ENCODE measurements at places on chromosomes 13 and 19.

DNA sequence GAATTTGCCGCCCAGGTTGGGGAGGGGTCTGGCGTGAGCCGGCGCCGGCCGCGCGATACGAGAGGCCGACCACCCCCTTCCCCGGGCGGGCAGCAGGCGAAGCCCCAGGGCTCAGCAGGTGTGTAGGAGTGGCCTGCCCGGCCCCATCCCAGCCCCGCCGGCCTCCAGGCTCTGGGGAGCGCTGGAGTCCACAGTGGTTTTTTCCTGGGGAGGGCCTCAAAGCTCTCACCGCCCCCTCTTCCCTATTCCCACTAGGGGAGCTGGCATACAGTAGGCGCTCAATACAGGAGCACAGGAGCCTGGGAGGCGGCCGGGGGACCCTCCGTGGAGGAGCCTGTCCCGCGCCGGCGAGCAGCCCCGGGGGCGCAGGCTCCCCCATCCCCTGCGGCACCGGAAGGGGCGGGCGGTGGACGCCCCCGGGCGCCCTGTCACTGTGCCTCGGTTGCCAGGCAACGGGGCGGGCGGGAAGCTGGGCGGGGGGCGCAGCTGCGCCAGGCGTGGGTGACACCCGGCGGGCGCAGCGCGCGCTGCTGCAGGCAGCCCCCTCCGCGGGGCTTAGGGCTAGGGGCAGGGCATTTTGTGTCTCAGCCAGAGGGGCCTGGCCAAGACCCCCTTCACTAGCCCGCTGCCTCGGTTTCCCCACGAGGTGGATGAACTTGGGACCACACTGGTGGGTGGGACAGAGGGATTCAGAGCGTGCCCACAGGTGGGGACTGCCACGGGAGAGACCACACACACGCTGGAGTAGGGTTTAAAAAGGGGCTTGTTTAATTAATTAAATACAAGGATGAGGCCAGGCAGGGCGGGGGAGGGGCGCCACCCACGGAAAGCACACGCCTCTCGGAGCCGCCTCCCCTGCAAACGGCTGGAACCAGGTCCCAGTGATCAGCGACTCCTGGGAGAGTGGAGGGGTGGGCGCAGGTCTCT lies 3.6 kb upstream of the REXO1 start:
- DNase-seq = no peak

- DNase-seq = no peak
These were observed 14.7 kb downstream of the MIER2 start for GRCh38 chr19:329876-330275.

DNA sequence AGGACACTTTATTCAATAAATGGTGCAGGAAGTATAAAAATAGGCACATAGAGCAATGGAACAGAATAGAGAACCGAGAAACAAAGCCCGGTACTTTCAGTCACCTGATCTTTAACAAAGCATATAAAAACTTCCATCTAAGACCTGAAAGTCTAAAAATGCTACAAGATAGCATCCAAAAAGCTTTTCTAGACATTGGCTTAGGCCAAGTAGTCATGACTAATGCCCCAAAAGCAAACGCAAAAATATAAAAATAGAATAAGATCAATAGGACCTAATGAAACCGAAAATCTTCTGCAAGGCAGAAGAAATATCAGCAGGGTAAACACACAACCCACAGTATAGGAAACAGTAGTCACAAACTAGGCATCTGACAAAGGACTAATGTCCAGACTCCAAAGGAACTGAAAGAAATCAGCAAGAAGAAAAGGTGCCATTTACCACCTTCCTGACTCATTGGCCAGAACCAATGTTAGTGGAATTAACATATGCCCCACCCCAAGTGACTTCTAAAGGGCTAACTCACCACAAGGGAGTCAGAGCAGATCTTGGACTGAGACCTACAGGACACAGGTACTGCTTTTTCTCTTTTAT lies 40.8 kb upstream of the CEACAM21 start:
- DNase-seq = no peak

DNA sequence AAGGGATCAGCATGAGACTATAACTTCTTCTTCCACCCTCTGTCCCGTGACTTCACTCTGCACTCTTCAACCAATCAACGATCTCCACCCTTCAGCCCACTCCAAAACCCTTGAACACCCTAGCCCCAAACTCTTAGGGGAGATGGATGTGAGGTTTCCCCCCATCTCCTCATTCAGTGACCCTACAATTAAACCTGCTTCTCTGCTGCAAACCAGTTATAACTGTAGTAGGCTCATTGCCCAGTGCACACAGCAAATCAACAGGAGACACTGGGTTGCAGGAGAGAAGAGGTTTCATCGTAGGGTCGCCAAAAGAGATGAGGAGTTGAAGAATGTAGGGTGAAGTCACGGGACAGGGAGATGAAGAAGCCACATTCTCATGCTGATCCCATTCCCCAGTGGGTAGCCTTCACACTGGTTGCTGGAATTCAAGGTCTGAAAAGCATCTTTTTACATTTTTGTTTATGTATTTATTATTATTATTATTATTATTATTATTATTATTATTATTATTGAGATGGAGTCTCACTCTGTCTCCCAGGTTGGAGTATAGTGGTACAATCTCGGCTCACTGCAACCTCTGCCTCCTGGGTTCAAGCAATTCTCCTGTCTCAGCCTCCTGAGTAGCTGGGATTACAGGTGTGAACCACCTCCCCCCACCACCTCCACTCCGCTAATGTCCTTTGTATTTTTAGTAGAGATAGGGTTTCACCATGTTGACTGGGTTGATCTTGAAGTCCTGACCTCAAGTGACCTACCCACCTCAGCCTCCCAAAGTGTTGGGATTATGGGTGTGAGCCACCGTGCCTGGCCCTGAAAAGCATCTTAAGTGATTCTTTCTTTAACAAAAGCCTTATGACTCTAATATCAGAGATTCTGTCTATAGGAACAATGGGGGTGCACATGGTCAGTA lies 5.8 kb upstream of the CYP2S1 start:
- no peak for DNase-seq

DNA sequence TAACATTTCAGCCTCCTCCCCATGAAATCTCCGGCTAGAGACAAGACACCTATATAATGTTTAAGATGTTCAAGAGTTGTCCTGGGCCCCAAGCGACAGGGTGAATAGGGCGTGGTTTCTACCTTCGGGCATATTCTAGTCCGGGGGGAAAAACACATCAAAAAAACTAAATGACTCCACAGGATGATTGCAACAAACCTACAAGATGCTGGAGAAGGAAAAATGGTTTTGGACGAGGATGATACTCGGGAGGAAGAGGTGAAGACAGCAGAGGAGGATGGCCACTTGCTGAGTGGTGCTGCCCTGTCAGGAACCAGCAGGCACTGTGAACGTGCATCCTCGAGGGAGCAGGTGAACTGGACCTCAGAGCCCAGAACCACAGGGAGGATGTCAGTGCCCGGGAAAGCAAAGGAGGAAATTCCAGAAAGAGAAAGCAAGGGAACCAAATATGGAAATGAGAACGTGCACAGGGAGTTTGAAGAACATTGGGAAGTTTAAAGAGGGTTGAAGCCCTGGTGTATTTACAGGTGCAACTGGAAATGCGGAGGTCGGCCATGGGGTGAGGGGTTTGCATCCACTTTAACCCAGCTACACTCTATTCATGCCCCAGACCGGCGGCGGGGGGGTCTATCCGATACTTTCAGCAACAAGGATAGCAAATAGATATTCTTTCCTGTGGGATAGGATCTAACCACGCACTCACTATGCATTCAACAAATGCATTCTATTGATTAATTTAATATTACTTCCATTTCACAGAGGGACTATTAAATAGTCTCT lies 50.6 kb downstream of the COL4A1 start:
- no peak for DNase-seq

DNA sequence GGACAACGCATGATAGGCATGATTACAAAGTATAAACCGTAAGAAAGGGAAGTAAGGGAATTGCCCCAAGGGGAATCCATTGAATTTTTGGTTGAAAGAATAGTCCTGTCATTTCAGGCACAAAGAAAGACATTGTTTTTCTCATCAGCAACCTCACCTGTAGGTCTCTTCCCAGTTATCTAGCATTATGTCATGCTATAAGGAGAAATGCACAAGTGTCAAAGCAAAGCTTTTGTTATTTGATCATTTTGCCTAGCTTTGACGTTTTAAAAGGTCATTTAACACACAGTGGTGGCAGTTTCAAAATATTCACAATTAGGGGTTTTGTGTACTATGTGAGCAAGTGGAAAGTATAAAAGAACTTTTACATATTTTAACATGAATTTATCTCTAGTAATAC lies 796.2 kb upstream of the MIR17HG start:
- no peak for DNase-seq

- DNase-seq = no peak
These were observed 19.9 kb downstream of the TINCR start for GRCh38 chr19:5547881-5548280.

DNA sequence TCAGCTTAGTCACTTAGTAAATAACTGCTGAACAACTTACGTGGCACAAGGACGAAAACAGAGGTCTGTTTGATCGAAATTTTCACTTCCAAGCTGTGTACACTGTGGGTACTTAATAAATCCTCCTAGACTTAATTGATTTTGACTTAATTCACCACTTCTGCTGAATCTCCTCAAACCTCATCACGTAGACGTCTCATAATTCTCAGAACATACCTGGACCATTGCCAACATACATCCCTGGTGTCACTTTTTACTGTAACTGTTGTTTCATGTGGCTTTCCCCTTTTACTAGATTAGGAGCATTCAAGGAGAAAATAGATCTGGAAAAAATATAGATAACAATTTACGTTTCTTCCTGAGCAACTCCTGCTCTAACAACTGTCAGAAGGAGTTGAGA lies 105.0 kb downstream of the MBNL2 start:
- no peak for DNase-seq

DNA sequence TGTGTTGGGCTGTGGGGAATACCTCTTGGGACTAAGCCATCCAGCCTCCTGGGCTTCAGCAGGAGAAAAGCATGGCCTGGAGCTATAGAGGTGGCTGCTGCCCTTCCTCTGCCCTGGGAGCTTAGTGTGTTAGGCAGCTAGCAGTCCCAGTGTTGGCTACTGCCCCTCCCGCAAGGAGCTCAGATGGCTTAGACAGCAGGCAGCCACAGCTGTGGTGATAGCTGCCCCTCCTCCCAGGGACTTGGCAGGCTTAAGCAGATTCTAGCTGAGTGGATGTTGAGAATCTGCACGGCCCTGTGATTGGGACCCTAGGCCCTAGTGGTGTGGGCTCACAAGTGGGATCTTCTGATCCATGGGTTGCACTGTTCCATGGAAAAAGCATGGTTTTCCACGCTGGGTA lies 264.5 kb downstream of the TDRD3 start:
- no peak for DNase-seq

DNA sequence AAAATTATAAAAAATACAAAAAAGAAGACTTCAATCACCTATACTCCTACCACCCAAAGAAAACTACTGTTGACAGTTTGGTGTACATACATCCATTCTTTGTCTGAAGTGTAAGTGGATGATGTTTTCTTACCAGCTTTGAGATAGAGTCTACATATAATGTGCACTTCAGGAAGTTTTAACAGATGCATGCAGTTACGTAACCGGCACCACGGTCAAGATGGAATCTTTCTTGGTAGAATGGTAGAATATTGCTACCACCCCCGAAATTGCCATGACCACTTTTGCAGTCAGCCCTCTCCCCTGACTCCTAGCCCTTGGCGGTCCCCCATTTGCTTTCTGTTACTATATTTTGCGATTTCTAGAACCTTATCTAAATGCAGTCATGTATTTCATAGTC lies 1.4 kb downstream of the CUL4A start:
- no peak for DNase-seq

GRCh38 chr13:47334173-47334572 lies 437.3 kb upstream of the HTR2A start:
- no peak for DNase-seq

DNA sequence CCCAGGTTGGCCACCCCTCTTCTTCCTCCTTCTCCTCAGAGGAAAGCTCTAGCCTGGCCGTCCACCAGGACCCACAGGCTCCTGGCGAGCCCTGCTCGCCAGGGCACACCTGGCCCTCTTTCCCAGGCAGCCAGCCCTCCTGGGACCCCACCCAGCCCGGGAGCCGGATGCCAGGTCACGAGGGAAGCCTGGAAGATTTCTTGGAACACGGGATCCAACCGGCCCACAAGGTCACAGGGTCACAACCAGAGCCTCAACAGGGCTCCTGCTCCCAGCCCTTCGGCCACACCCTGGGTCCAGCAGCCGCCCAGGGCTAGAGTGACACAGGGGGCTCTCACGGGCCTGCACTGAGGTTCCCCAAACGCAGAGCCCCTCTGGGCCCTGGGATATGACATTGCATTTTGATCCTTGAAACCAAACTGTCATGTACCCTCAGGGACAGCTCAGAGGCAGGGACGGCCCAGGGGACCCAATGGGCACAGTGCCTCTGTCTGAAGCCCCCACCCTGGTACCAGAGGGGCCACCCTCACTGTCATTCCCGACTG lies 5.5 kb downstream of the MKNK2 start:
- no peak for DNase-seq

DNA sequence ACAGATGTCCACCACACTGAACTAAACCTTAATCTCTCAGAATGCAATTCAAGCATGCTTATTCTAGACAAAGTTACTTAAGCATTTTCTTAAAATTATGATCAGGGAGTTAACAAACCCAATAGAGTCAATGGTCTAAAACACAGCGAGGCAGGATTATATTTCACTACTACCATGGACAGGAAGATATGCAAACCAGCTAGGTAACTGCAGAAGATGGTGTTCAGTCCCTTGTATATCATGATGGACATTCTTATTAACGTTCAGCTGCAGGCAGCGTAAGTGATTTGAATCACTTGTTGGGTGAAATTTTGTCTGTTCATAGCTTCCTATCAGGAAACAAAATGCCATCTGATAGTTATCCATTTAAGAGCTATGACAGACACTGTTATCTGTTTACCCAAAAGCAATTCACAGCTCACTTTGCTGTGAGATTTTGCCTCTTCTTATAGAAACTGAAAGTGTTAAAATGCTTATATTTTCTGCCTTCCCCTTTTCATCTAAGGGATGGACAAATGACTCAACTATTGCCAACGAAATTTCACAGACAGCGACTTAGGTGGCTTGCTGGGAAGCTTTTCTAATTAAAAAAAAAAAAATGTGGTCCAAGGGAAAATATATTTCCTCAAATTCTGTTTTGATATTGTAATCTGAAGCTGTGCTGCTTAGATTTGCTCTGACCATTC lies 591.9 kb downstream of the DACH1 start:
- no peak for DNase-seq

DNA sequence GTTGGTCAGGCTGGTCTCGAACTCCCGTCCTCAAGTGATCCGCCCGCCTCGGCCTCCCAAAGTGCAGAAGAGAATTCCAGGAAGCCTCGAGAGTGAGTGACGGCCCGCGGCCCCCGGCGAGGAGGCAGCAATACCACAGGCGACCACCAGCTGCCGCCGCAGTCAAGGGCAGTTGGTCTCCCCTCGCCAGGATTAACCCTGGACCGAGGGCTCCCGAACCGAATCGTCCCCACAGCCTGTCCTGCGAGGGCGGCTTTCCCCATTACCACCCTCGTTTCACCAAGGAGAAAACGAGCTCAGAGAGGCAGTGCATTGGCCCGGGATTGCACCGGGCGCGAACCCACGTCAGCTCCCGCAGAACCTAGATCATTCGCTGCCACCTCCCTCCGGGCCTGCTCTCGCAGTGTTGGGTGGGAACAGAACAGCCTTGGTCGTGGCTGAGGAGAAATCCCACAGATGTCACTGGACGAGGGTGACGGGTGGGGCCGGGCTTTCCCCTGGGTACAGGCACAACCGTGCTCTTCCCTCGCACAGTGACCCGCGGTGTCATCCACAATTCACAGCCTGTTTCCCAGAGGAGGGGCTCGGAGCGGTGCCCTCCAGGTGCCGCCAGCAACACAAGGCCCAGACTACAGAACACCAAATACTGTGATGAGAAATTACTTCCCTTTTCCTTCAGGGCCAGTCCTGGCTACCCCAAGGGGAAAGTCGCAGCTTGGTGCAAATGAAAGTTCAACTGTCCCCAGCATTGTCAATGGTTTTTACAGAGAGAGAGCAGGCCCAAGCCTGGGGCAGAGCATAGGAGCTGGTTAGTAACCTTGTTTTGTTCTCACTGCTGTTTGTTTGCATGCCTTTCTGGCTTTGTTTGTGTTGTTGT lies 24.8 kb downstream of the C2CD4C start:
- DNase-seq = no peak

Measured in forelimb muscle (tissue), 1 donor.